GF-D8 (cell line): ENCODE measurements at places on chromosomes 5 and 9.
A peak's percentile ranks its signal among the peaks of the same experiment; 100 is the strongest.

- DNase-seq, result no peak
These were observed 20.2 kb downstream of the CDH6 start for GRCh38 chr5:31213705-31214121.

DNA sequence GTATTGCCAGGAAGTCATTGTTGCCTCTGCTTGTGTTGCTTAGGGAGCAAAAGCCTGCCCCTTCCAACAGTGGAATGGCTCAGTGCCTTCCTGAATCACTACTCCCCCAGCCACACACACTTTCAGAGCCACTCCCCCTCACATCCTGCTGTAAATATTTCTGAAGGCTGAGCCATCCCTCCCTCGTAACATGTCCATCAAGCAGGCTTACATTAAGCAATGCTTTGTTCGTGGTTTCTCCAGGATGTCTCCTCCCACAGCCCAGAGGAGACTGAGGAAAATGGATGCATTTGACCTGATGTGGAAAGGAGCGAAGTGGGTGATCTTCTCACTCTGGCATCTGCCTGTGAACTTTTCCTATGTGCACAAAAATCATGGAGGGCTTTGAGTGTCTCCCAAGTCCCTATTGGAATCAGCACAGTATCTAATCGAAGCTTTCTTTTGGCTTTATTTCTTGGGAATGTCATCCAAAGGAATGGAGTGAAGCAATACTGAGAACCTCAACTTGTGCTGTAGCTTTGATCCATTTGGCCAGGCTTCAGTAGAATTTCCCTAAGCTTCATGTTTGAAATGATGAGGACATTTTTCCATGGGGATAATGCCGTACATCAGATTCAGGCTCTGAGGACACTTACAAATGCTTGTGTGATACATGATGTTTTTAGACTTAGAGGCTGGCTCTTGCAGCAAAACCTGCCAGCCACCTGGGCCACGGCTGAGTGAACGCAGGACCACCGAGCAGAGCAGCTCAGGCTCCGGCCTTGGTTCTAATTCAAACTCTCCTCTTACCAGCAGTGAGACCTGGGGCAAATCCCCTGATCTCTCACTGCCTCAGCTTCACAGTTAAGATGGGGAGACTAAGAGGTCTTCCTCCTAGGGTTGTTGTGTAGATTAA lies 389.1 kb downstream of the ENC1 start:
- DNase-seq, result peak; percentile 75

DNA sequence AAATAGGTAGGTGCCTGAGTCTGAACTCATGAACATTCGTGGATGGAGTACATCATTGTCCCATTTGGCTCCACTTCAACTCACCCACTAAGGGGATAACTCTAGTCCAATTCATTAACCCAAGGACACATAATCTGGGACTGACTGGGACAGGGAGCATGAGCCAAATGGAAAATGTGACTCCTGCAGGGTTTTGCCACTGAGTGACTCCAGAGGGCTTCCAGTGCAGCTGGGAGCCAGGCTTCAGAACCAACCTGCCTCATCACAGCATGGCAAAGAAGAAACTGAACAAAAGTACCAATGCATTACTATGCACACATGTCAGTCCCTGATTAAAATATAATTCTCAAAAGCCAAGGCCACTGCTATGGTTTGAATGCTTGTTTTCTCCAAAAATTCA lies 159.7 kb upstream of the SNX2 start:
- DNase-seq, result no peak

DNA sequence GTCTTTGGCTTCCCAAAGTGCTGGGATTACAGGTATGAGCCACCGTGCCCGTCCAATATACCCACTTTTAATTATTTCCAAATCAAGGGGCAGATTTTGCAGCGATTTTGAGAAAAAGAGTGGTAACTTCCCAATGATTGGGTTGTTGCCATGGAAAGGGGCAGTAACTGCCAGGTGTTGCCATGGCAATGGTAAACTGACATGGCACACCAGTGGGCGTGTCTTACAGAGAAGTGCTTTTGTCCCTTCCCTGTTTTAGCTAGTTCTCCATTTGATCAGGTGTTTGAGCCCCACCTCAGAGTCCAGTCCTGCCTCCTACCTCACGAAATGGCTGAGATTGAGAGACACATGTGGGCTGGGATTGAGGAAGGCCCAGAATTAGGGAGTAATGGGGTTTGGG lies 86.3 kb upstream of the IER5L start:
- DNase-seq, result no peak

DNA sequence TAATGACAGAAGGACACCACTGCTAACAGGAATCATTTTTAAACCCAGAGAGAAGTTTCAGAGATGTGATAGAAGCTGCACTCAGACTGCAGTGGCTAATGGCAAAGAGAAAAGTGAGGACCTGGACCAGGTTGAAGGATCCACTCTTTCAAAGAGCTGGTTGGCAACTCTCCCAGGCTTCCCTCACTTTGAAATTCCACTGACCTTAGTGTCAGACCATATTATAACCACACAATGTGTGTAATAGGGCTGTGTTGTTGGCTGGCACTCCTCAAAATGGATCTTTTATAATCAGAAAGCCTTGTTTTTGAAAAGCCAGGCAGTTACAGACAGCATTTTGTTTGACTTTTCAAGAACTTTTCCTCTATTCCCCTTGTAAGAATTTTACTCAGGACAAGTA lies 280.7 kb downstream of the PRELID2 start:
- no peak for DNase-seq

DNA sequence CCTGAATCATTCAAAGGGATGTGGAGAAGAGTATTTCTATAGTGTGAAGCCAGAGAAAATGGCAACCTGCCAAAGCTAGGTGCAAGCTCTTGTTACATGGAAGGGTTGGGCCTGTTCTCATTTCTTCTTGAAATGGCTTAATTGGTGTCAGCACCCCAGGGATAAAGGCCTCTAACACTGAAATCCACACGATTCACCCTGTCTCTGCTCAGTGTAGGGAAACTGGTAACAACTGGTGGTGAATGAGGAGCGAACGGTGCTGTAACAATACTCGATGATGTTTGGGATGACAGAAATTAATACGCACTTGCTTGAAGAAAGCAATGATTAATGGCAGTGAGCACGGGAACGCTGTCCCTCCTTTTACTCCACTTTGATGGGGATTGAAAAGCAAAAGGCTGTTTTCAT lies 16.2 kb downstream of the PBX3 start:
- no peak for DNase-seq

GRCh38 chr5:129477532-129477931 lies 17.4 kb downstream of the ADAMTS19 start:
- no peak for DNase-seq

- DNase-seq, result no peak
These were observed 22.4 kb downstream of the MAML1 start for GRCh38 chr5:179755022-179755421.
